Activated T-cell treated with anti-CD3 and anti-CD28 coated beads, Interleukin-2, amount 50 U/mL, for 1 hour (primary cell): ENCODE measurements at places on chromosomes 1 and 21.

GRCh38 chr1:160522136-160522535 is 919 bp downstream of the SLAMF6 start:
- no peak for DNase-seq

DNA sequence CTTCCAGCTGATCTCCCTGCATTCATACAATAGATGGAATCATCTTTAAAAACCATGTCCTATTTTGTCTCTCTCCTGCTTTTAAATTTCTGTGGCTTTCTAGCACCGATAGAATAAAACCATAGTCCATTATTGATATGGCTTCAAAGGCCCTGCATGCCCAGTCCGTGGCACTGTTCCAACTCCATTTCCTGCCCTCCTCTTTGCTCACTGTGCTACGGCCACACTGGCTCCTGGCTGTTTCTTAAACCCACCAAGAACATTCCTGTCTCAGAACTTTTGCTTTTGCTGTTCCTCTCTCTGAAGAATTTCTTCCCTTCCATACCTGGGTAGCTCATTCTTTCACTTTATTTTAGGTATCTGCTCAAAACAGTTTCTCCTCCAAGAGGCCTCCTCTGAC is 7.2 kb downstream of the SLAMF1 start:
- DNase-seq, result no peak

DNA sequence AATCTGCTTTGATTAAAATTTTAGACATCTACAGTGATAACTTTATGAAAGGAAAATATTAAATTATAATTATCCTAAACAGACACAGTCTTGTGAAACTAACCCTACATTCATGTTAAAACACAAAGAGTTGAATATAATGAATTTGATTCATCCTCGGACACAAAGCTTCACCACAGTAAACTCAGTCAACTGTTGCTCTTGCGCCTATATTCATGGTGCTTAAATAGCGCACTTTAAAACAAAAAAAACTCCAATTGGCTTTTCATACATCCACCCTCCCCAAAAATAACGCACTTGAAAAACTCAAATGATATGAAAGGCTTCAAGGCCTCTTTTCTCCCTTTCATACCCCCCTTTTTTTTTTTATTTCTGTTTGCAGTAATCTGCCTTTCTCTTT is 260.3 kb downstream of the FAF1 start:
- DNase-seq, result no peak

DNA sequence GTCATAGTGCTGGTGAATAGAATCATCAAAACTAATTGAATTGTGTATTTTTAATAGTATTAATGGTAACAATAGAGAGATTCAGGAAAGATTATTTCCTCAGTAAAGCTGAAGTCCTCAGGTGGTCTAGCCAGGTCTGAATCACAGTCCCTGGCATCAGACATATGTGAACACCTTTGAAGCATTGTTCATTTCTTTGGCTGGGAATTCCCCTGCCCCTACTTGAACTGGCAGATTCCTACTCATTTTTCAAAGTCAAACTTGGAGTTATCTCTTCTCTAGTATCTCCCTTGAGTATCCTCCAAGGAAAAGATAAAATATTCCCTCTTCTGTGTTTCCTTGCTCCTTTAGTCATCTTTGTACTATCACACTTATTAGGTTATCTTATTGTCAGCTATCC is 759.8 kb downstream of the ADGRL2 start:
- DNase-seq, result no peak

GRCh38 chr1:47184090-47184821 is 5.6 kb downstream of the PDZK1IP1 start:
- no peak for DNase-seq

DNA sequence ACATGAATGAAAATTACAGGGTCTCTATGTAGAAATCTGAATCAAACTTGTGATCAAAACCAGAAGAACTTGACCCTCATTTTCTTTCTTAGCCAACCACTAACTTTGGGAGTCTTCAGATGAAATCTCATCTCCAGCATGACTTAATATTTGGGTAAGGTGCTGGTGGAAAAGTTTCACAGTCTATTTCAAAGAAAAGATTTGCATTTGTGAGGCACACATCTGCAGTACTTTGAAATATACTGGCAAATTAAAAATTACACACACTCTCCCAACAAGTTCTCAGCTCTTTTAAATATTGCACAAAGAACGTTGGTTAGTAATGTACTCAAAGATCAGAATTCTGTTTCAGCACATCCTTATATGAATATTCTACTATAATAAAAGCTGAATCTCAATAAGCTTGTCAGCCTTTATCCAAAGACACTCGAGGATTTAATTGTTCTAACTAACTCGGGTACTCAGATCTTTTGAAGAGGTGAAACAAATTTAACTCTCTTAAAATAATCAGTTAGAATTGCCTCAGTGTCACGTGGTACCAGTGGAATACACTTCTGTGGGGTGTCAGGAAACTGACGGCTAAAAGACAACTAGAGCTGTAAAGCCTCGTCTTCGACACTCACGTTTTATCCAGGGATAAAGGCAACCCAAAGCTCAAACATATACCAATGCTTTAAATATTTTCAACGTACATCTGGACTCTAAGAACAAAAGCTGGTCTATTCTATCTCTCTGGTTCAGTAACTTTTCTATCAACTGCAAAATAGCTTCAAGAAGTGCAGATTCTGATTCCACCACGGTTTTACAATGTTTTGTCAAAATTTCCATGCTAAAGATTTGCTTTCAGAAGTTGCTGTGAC is 19.0 kb downstream of the SAMSN1 start:
- DNase-seq, result no peak

GRCh38 chr1:47179017-47179987 is 10.5 kb downstream of the PDZK1IP1 start:
- peak; percentile 70 for DNase-seq

- DNase-seq, result no peak
Observed at GRCh38 chr1:15735304-15736037, 587 bp upstream of the SLC25A34 start.

GRCh38 chr1:208835097-208835463 is 590.9 kb upstream of the PLXNA2 start:
- no peak for DNase-seq

GRCh38 chr1:46158312-46159281 is 16.3 kb upstream of the TSPAN1 start:
- DNase-seq, result no peak

GRCh38 chr1:193634470-193634869 is 448.1 kb upstream of the B3GALT2 start:
- DNase-seq, result no peak

- no peak for DNase-seq
Observed at GRCh38 chr1:58983633-58984245, 199.9 kb upstream of the JUN start.

DNA sequence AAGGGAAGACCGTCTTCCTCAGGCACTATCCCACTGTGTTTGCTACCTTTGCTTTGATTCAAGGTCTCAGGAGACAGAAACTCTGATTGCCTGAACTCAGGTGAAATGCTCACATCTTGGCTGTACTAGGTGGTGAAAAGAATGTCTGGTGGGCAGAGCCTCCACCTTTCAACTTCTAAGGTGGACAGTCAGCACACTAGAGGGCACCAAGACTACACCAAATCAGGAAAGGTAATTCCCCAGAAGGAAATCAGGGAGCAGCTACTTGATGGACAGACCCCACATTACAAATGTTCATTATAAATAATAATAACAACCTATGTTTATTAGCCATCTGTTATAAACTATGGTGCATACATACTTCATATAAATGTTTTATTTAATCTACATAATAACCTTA is 220.9 kb downstream of the ATG4C start:
- no peak for DNase-seq

DNA sequence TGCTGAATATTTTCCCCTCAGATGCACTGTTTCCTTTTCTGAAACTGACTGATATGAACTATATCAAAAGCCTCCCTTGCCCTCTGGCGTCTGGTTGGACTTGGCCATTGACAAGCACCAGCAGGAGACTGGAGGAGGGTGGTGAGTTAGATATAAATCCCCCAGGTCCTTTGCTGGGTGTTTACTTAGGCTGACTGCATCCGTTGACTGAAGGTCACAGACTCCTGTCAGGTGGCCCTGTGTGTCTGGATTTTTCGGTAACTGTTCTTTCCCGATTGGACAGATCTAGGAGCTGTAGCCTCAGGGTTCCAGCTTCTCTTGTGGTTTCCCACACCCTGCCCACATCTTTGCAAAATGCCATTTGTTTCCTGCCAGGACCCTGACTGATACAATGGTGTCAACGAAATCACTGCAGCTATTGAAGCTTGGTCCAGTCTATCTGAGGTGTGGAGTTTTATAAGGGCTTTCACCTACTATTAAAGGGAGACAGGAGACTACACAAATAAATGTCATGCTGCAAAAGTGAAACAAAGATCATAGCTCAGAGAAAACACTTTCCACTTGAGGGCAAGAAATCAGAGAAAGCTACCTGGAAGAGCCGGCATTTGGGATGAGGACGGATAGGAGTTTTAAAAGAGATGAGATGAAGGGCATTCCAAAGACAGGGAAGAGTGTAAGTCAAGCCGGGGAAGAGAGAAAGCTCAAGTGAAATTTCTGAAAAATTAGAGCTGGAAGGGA is 1.5 kb upstream of the MAGI3 start:
- DNase-seq, result no peak

DNA sequence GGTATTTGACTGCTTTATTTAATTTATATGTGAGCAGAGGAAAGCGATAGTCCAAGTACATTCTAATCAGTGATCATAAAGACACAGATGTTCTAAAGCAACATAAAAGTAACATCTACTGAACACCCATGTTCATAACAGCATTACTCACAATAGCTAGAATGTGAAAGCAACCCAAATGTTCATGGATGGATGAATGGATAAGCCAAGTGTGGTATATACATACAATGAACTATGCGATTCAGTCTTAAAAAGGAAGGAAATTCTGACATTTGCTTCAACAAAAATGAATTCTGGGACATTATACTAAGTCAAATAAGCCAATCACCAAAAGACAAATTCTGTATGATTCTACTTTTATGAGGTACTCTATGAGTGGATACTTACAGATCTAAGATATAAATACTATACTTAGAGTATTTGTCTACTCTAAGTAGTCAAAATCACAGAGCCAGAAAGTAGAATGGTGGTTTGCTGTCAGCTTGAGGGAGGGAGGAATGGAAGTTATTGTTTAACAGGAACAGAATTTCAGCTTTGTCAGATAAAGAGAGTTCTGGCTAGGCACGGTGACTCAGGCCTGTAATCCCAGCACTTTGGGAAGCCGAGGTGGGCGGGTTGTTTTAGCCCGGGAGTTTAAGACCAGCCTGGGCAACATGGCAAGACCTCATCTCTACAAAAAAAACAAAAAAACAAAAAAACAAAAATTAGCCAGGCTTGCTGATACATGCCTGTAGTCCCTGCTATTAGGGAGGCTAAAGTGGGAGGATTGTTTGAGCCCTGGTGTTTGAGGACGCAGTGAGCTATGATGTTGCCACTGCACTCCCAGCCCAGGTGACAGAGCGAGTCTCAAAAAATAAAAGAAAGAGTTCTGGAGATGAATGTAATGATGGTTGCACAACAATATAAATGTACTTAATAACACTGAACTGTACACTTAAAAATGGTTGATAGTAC is 79.7 kb upstream of the ARHGAP29 start:
- DNase-seq, result no peak

DNA sequence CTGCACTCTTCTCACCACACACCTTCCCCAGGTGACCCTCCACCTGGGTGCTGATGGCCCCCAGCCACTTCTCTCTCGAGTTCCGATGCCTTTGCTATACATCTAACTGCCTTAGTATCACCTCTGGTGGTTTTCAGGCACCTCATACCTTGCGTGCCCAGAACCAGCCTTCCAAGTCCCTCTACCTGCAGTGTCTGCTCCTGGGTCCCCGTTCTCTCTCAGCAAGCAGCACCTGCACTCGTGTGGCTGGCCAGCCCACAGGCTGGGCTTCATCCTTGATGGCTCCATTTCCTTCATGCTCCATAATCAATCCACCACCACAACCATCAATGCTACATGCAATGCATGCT is 49.2 kb upstream of the EDN2 start:
- DNase-seq, result peak; percentile 2

- no peak for DNase-seq
Observed at GRCh38 chr1:155636397-155637153, 26.6 kb downstream of the MSTO1 start.

GRCh38 chr1:165898837-165899236 is 71.4 kb downstream of the UCK2 start:
- DNase-seq, result no peak

GRCh38 chr1:55423376-55423775 is 208.2 kb upstream of the USP24 start:
- DNase-seq, result no peak

DNA sequence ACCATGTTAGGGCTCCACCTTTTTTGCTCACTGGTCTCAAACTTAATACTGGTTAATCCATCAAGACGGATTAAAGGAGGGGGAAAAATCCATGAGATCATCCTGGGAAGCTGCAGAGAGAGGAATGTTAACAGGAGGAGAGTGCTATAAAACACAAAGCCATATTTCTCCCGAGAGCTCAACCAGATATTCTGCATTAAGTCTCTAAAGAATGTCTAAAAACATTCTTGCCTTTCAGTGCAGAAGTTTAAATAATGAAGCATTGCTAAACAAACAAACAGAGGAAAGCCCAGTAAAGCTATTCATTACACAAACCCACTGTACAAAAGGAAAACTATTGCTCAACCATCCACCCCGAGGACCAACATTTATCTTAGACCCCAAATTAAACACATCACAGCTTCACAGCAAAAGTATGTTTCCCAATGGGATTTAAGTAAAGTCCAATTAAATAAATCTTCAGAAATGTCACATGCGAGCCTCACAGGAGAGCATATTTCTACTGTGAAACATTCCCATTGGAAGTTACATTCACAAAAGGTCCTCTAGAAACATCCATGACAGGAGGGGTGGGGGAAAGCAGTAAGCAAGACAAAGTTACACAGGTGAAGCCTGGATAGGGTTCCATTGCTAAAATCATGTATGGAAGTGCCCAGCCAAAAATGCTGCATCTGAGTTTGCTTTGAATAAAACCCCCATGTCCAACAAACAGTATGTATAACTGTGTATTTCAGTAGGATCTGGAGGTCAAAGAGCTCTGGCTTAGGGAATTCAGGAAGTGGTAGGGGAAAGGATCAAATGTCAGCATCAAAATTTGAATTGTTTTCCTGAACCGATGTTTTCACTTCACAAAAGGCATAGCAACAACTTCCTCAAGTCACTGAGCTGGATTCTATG is 23.3 kb downstream of the DUSP10 start:
- no peak for DNase-seq

DNA sequence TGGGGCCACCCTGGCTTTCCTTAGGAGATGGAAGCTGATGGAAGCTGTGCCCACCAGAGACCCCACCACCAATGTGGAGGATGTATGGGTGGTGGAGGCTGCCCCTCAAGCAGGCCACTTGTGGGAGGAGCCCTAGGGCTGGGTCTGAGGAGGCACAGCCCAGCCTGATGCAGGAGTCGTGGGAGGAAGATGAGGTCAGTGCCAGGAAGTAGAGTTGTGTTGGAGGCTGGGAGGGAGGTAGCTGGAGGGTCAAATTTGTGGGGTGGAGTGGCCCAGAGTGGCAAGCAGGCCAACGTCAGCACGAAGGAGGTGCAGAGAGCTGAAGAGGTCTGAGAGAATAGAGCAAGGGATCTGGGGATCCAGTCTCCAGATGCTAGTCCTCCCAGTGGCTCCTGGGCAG is 119.0 kb upstream of the USP24 start:
- DNase-seq, result no peak

DNA sequence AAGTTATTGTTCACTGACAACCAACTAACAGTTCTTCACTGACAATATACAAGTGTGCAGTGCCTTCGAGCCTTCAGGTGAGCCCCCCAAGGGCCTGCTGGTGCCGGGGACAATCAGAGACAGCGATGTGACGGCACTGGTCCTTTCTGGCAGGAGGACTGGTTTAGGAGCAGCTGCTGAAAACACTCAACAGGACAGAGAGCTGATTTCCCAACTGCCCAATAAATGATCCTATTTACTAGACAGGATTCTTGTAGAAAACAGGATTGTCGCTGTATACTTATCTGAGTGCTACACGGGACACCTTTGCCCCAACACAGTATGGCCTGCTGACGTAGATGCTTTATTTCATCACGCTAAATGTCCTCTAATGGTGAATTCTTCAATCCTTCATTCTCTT is 65.4 kb downstream of the TP53BP2 start:
- no peak for DNase-seq
